ENCODE measurements at places on chromosomes 5 and 9. TPM values are rescaled to one million over a fixed set of nuclear protein-coding genes. Genes with fewer than 3 reads are reported as not detected.

DNA sequence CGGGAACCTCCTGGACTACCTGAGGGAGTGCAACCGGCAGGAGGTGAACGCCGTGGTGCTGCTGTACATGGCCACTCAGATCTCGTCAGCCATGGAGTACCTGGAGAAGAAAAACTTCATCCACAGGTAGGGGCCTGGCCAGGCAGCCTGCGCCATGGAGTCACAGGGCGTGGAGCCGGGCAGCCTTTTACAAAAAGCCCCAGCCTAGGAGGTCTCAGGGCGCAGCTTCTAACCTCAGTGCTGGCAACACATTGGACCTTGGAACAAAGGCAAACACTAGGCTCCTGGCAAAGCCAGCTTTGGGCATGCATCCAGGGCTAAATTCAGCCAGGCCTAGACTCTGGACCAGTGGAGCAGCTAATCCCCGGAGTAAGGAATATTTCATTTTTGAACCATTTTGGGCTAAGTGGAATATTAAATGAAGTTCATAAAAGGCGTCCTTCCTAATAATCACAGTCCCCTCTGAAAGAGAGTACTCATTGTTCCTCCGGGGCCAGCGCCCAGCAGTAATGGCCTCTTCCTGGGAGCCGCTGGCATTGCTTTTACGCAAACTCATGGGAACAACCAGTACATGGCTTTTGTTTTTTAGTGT, 23.6 kb downstream of the QRFP start:
- DNase-seq = no peak

DNA sequence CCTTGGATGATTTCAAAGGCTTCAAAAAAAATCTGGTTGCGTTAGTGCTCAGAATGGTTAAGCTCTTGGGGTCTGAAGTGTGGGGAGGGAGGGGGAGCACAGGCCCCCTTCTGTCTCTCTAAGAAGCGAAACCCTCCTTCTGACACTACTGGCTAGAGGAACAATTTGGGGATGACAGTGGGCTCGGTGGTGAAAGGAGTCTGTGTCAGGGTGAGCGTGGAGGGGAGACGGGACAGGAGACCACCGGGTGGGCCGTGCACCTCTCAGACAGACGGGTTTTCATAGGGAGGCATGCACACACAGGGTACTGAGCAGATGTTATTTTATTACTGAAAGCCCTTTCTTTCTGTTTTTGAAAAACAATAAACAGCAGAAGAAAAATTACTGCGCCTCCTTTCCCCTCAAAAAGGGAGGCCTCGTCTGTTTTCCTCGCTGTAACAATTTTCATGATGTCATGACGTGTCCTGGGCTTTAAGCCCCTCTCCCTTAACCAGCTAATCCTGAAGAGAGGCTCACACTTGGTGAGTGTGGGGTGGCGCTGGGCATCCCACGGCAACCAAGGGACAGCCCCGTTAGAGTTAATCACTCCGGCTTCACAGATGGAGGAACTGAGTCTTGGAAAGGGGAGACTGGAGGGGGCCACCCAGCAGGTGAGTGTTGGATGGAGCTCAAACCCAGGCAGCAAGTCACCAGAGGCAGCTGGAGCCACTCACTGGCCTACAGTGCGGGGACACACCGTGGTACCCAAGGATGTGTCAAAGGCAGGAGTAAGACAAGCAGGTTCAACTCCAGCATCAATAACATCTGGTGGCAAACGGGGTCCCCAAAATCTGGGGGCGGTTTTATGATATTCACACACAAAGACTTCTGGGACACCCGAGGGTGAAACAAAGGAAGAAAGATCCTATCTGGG, 53.4 kb downstream of the PTCH1 start:
- DNase-seq = no peak

- no peak for DNase-seq
These were observed 168.8 kb downstream of the PDE4D start for GRCh38 chr5:59724482-59725391.

GRCh38 chr5:172801179-172801671, 30.2 kb upstream of the DUSP1 start:
- no peak for DNase-seq

- DNase-seq = no peak
These were observed 43.6 kb upstream of the SLC30A5 start for GRCh38 chr5:69050214-69050613.

DNA sequence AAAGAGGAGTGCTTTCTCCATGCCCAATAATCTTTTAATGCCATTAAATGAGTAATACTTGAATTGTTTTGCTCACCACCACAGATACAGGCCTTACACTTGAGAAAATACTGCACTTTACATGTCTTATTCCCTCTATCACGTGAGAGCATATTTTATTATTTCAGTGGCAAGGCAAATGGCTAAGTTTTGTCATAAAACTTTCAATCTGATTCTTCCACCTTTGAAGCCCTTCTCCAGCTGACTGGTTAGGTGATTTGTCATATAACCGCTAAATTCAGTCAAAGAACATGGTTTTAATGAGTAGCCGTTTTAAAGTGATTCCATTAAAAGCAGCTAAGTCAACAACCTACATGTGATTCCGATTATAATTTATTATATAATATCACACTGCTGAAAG, 43.8 kb downstream of the FAT2 start:
- no peak for DNase-seq

- DNase-seq = no peak
These were observed 57.9 kb upstream of the ORM1 start for GRCh38 chr9:114264806-114265550.

DNA sequence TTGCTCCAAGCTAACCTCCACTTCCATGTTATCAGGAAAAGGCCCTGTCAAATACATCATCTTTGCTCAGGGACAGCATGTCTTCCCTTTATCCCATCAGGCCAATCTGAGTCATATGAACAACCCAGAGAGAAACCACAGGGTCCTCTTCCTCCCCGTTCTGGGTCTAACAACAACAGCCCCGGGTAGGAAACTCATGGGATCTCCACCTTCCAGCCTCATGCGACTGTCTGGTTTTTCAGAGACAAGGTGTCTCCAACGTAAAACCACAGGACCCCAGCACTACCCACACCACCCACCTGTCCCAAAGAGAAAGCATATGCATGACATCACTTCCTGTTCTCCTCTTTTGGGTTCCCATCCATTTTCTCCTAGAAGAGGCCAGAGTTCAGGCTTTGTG, 217.9 kb downstream of the ENC1 start:
- DNase-seq = no peak

GRCh38 chr5:143200781-143201398, 202.6 kb downstream of the NR3C1 start:
- DNase-seq = no peak

Gene PIGO
- polyA plus RNA-seq = 13.3 TPM

Gene MOB3B
- 2.3 TPM for polyA plus RNA-seq

Gene CYSRT1
- polyA plus RNA-seq = 1.00 TPM

Gene ANXA1
- polyA plus RNA-seq = 126 TPM

Gene RNF20
- polyA plus RNA-seq = 35.7 TPM

Gene ADCY2
- 39.1 TPM for polyA plus RNA-seq
